ENCODE measurements at places on chromosomes 4 and X.

- DNase-seq, result no peak
Observed at GRCh38 chr4:66130042-66130441, 459.8 kb upstream of the EPHA5 start.

- no peak for DNase-seq
Observed at GRCh38 chr4:74418063-74418670, 26.8 kb upstream of the AREG start.

DNA sequence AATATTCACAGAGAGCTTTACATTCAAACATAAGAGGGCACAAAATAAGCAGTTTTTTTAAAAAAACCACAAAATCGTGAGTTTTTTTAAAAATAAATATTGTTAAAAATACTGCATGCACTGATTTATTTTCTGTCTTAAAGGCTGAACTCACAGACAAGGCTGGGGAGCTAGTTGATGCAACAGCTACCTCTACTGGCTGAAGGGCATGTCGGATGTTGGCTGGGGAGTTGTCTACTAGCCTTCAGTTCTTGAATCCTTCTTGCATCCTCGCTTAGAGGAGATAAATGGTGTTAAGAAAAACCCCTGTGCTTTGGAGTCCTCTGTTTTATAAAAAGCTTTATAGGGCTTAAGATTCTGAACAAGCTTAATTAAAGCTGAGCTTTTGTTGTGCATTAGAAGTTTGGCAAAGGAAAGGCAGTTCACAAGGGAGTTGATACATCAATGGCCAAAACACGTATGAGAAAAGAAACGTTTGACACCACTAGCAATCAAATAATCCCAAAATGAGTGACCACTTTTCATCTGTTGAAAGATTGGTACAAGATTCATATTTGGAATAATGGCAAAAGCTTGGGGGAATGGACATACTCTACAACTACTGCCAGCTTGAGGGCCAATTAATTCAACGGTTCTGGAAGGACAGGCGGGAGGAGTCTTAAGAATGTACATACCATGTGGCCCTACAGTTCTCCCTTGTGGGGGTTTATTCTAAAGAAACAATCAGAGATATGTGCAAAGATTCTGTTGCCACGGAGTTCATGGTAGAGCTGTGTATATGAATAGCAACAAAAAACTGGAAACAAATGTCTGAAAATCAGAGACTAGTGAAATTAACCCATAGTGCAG lies 94.7 kb downstream of the SEL1L3 start:
- DNase-seq, result no peak

- no peak for DNase-seq
Observed at GRCh38 chr4:168900080-168900479, 110.0 kb downstream of the CBR4 start.

- no peak for DNase-seq
Observed at GRCh38 chr4:177964693-177965168, 522.5 kb upstream of the AGA start.

DNA sequence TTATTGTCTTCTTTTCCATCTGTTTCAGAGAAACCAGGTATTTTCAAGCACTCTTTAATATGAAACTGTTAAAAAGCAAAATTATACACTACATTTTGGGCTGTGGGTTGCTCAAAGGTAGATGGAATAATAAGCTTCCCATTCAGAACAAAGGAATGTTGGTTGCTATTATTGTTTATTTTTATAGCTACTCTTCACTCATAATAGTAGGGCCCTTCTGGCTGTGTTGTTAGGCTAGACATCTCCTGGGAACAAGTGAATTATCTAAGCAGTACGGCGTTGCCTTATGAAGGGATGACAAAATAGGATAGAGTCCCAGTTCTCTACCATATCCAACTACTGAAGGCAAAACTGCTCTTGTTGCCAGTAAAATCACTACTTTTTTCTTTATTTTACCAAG lies 34.2 kb downstream of the TENM3 start:
- no peak for DNase-seq

GRCh38 chr4:150818661-150819060 lies 196.4 kb downstream of the LRBA start:
- no peak for DNase-seq

GRCh38 chrX:111114806-111115205 lies 18.8 kb downstream of the PAK3 start:
- DNase-seq, result no peak

GRCh38 chrX:73849073-73849472 lies 286.1 kb downstream of the CHIC1 start:
- no peak for DNase-seq

DNA sequence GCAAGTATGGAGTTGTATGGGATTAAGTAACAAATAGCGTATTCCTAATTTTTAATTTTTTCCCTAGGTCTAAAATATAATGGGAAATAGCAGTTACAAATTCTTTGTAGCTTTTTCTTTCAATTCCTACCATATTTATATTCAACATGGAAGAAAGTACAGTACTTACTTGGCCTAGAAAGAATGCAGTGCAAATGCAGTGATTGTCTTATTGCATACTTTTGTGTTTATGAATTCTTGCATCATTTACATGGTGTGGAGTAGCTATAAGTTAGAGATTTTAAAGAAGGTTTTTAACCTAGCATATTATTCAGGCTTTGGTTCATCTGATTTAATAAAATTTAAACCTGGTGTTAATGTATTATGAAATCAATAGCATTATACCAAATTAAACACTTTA lies 263.3 kb downstream of the BMPR1B start:
- DNase-seq, result no peak

GRCh38 chr4:105978684-105979296 lies 83.5 kb downstream of the NPNT start:
- DNase-seq, result no peak

Measured in T-helper 17 cell (primary cell).